ENCODE measurements at places on chromosomes 1 and 21. TPM values are rescaled to one million over a fixed set of nuclear protein-coding genes. Genes with fewer than 3 reads are reported as not detected.

DNA sequence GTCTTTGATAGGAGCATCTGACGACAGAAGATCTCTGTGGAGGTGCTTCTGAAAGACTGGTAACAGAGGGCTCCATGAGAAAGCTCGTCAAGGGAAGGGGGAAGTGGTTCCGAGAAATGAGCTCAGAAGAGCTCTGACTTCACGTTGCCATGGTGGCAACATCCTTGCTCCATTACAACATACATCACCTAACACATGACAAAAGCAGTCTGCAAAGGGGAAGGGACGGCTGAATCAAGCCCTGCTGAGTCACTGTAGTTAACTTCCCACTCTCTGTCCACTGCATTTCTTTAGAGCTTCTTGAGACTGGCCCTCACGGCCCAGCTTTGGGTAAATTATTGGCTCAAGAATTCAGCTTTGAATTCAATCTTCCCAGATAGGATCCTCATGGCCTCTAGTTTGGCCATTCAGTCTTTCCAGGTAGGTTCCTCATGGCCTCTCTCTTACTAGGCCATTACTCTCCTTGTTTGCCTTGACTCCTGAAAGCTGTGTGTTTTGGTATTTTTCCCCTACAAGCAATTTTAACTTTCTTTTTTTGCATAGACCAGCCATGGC lies 88.0 kb upstream of the ZNF648 start:
- DNase-seq = peak; percentile 56

- no peak for DNase-seq
Measured at GRCh38 chr1:46408356-46409062, 14.4 kb downstream of the FAAH start.

DNA sequence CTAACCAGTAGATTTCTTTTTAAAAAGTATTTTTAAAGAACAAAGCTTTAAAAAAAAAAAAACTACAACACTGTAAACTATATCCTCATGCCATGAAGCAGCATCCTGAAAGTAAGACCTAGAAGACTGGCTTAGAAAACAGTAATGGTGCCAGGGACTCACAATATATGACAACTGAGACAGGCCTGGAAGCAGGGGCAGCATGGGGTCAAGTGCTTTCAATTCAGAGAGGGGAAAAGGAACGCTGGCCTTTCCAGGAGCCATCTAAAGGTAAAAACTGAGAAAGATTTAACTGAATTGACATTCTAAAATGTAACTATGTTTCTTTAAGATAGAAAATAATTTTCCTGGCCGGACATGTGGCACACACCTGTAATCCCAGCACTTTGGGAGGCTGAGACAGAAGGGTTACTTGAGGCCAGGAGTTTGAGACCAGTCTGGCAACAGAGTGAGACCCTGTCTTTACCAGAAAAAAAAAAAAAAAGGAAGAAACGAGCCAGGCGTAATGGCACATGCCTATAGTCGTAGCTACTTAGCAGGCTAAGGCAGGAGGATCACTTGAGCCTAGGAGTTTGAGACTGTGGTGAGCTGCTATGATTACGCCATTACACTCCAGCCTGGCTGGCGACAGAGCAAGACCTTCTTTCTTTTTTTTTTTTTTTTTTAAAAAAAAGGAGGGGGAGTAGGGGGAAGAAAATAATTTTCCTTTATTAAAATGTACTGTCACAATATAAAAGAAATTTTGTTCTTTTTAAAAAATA lies 54.1 kb downstream of the SLC35D1 start:
- no peak for DNase-seq

DNA sequence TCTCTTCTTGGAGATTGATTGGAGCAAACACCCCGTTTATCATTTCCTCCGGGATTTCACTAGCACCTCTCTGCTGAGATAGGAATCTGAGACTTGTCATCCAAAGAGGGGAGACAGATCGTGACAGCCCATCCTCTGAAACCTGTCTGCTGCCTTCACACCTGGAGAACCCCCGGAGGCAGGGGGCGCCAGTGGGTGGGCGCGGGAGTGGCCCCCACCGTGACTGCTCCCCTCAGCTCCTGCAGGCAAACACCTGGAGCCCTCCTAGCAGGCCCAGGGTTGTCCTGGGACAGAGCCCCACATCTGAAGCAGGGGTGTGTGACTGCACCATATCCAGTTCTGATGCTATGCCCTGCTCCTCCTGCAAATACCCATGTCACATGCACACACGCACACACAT lies 209.5 kb upstream of the POU3F1 start:
- no peak for DNase-seq

DNA sequence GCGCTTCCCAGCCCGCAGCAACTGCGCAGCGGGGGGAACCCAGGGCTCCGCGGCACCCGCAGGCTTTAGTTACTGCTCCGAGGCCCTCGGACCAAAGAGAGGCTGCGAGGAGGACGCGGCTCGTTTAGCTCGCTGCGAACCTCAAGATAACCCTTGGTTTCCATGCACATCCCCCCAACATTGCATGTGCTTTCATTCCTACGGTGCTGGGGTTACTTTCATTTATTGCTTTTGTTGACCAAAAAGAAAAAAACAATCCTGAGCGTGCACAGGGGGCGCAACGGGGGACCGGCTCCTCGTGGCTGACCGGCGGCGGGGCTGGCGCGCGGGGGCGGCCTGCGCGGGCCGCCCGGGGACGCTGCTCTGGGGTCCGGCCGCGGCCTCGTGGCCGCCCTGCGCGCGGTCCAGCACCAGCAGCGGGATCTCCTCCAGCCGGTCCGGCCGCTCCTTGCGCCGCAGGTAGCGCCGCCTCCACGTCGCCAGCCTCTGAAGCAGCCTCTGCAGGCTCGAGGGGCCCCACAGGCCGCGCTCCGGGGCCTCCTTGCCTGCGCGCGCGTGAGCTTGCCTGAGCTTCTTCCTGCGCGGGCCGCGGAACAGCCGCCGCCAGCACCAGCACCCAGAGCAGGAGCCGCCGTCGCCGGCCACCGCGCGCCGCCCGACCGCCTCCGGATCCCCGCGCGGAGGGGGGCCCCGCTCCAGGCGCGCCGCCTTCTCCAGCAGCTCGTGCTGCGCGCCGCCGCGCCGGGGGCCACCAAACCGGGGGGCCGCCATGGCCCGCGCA lies 77.4 kb downstream of the DESI2 start:
- DNase-seq = peak; percentile 34

DNA sequence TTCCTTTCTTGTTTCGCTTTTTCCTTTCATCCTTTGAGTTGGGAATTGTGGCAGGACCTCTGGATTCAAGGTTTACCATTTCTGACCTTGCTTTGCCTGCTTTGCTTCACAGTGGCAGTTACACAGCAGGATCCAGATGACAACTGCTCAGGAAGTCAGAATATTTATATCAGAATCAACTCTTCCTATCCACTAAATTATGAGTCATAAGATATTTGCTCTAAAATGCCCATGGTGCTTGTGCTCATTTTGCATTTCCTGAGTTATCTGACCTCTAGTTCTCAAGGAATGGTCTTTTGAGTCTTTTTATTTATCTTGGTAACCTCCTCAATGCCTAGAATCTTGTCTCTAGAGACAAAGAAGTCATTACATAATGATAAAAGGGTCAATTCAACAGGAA lies 290.8 kb downstream of the LRRC7 start:
- DNase-seq = no peak

DNA sequence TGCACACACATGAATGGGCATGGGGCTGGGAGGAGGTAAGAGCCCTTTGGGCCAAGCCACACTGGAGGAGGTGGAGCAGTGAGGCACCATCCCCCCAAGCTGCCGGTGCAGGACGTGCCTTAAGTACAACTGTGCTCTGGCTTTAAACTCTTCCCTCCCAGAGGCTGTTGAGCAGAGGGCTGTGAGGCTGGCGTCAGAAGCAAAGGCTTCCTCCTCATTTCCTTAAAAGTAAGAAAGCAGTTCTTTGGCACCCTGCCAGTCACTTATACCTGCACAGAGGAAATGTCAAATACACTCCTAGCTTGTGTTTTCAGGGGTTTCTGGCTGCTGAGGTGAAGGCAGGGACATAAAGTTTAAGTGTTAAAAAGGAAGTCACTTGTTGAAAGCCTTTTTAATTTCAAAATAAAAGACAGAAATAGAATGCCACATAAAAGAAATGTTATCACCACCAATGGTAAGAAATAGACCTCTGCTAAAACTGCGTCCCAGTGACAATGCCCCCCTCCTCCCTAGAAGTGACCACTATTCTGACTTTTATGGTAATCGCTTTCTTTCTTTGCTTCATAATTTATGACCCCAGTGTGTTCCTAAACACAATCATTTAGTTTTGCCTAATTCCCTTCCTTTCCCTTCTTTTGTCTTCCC lies 33.0 kb downstream of the LAMC2 start:
- DNase-seq = no peak

GRCh38 chr1:103247517-103247916 lies 139.2 kb upstream of the COL11A1 start:
- DNase-seq = no peak

DNA sequence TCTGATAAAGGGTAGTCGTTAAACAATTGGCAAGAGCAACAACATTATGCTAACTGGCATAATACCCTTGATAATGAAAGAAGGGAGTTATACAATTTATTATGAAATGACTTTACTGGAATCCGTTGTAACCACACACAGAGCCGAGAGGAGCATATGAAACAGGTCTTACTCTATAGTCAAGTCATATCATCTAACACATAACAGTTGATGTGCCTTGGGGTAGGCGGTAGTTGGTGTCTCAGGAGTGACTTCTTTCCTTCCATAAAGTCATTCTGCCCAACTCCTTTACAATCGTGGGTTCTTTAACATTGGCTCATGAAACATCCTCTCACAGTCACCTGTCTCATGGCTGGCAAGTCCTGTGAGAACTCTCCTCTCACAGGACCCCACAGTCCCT lies 225.2 kb downstream of the LTN1 start:
- no peak for DNase-seq

DNA sequence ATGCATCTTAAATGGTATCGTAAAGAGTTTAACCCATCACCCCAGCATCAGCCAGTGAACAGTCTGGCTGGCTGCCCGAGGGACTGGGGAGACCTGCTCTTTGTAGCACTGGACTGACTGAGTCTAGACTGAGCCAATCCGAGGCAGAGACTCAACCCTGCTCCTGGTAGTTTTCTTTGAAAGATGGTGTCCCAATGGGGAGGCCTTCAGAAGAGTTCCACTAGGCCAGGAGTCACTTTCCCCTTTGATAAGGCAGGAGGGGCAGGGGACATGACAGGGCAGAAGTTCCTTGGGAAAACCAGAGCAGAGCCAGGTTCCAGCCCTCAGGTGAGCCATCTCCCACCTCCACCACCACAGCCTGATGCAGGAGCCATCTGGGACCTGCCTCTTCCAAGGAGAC lies 203.5 kb downstream of the CAMTA1 start:
- no peak for DNase-seq

GRCh38 chr1:19617376-19617775 lies 26.7 kb upstream of the NBL1 start:
- DNase-seq = no peak

DNA sequence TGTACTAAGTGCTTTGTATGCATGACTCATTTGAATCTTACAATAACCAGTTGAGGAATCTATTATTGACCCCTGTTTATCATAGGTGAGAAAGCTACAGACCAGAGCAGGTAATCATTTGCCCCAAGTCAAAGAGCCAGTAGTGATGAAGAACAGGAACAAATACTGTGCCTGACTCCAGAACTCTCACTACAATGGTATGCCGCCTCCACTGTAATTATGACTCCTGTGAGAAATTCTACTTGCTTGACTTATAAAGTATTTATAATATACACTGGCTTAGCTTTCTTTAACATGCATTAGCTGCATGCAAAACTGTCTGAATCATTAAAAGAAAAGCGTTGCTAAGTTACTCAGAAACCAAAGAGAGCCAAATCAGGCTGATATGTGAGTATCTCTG lies 92.6 kb downstream of the ZNF281 start:
- no peak for DNase-seq

- DNase-seq = peak; percentile 16
Measured at GRCh38 chr1:42379794-42380585, 602 bp upstream of the RIMKLA start.

- DNase-seq = no peak
Measured at GRCh38 chr1:172132836-172133235, 287.6 kb upstream of the C1orf105 start.

GRCh38 chr1:185312361-185313138 lies 4.5 kb downstream of the IVNS1ABP start:
- DNase-seq = no peak

GRCh38 chr1:23421753-23422240 lies 2.8 kb downstream of the TCEA3 start:
- no peak for DNase-seq

DNA sequence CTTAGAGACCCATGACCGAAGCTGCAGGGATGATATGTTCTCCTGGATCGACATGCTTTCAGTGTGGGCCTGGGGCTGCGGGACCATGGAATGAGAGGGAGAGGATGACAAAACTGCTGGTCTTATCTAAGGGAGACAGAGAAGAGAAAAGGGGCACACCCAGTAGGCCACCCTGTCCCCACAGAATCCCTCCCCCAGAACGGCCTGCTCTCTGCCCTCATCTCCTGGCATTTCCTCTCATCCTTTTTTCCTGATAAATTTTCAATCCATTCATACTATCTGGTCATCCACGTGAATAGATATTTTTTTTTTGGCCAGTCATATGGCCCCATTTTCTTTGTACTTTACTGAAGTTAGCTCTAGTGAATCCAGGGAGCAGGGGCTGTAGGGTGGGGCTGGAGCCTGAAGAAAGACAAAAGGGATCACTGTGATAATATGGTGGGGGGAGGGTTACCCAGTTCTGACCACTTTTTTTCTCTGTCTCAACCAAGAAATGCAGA lies at the start of gene PKLR:
Gene PKLR (minus strand): TSS at position 97 of the 500 bp plus-strand sequence. CDS start 43 bp downstream, at position 54.
- no peak for DNase-seq

- DNase-seq = no peak
Measured at GRCh38 chr1:209624558-209625549, 27.4 kb downstream of the LAMB3 start.

DNA sequence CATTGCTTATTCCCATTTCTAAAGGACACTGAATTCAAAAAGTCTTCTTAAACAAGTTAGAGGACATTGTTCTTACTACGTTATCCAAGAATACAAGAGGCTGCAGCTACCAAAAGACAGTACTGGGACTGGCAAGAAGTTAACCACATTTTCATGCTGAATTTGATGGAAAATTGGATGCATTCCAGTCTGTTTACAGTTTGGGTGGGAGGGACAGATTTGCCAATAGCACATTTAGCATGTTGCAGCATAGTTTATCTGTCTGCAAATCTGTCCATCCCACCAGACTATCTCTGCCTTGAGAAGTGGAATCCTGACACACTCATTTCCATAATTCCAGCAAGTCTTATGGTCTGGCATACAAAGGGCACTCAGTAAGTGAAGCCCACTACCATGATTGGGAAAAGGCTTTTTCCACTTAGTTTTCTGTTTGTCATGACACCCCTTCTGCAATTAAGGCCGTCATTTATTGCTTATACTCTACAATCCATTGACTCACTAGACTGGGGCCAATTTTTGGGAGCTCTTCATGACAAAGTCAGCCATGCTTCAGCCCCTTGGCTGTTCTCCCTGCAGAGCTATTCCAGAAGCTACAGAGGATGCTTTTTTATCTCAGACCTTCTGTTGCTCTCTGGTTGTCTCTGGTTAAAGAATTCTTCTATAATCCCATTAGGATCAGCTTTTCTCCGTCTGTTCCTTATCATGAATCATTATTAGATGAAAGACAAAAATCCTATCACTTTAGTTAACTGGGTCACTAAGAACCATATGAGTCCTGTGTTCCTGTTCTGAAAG lies 355.8 kb upstream of the PTBP2 start:
- DNase-seq = no peak

Gene NCSTN
- 64.5 TPM for total RNA-seq

Gene HSPB7
- total RNA-seq = not detected

Gene C1orf56
- total RNA-seq = 1.7 TPM

Gene PLEKHN1
- 8.2 TPM for total RNA-seq

Gene SPRR1B
- not detected for total RNA-seq

Gene LENEP
- 0.35 TPM for total RNA-seq

Gene TAS1R1
- total RNA-seq = 0.08 TPM

Gene SLAMF1
- 113 TPM for total RNA-seq

Gene DDAH1
- total RNA-seq = not detected

Gene RIPPLY3
- not detected for total RNA-seq

Gene TAL1
- total RNA-seq = not detected

Gene ADAMTSL4
- total RNA-seq = 1.6 TPM

Gene GBP4
- total RNA-seq = 70.6 TPM
